ENCODE measurements at places on chromosomes 13 and 19.

GRCh38 chr19:51926426-51926783 lies 867 bp upstream of the ZNF613 start:
- DNase-seq: no peak

- no peak for DNase-seq
These were observed 44.7 kb upstream of the TFDP1 start for GRCh38 chr13:113539822-113540221.

DNA sequence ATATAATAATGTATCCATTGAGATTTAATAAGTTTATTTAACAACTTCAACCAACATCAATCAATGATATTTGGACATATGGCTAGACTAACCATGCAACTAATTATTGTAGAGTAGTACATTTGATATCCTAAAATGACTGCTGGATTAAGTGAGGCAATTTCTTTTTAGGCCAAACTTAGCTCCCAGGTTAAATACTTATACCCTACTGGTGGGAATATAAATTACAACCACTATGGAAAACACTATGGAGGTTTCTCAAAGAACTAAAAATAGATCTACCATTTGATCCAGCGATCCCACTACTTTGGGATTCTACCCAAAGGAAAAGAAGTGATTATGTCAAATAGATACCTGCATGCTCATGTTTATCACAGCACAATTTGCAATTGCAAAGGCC lies 345.8 kb downstream of the RBM26 start:
- no peak for DNase-seq

- DNase-seq: no peak
These were observed 58.9 kb downstream of the UBL3 start for GRCh38 chr13:29791508-29791907.

GRCh38 chr13:84481958-84482357 lies 599.7 kb upstream of the SLITRK1 start:
- no peak for DNase-seq

GRCh38 chr13:45149964-45150363 lies 29.7 kb downstream of the GTF2F2 start:
- no peak for DNase-seq

DNA sequence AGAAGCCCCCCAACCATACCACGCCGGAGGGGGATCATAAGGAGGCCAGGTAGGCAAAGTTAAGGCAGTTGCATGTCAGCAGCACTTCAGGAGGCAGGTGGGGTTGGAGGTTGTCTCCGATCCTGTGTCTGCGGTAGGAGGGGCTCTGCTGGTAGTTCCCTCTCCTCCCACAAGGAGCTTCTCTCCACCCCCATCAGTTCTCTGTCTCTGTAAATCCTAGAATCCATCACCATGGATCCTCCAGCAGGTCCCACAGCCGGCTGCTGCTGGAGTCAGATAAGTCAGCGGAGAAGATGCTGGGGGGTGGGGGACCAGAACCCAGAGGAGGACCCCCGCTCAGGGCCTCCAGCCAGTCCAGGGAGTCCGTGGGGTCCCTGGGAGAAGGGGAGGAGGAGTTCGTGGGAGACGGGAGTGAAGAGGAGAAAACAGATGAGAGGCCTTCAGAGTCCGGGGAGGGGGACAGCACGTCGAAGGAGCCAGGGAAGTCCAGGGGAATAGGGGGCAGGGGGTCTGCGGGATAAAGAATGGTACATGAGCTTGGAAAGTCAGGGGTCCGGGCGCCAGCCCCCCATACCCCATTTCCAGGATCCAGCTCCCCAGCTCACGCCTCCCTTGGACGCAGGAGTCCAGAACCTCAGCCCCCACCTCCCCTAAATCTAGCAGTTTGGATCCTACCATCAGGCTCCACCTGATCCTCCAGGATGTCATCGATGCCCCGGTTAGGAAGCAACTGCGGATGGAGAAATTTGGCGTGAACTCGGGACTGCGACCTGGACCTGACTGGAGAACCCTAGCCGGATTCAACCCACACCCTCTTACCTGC lies 6.3 kb downstream of the MAMSTR start:
- DNase-seq: no peak

DNA sequence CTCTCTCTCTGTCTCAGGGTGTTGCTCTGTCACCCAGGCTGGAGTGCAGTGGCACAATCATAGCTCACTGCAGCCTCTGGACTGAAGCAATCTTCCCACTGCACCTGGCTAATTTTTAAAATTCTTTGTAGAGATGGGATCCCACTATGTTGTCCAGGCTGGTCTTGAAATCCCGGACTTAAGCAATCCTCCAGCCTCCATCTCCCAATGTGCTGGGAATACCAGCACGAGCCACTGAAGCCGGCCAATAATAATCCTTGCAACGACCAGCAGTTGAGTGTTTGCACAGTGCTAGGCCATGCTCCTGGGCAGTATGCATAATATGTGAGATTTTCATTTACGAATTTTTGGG lies 640 bp upstream of the EPOR start:
- no peak for DNase-seq

DNA sequence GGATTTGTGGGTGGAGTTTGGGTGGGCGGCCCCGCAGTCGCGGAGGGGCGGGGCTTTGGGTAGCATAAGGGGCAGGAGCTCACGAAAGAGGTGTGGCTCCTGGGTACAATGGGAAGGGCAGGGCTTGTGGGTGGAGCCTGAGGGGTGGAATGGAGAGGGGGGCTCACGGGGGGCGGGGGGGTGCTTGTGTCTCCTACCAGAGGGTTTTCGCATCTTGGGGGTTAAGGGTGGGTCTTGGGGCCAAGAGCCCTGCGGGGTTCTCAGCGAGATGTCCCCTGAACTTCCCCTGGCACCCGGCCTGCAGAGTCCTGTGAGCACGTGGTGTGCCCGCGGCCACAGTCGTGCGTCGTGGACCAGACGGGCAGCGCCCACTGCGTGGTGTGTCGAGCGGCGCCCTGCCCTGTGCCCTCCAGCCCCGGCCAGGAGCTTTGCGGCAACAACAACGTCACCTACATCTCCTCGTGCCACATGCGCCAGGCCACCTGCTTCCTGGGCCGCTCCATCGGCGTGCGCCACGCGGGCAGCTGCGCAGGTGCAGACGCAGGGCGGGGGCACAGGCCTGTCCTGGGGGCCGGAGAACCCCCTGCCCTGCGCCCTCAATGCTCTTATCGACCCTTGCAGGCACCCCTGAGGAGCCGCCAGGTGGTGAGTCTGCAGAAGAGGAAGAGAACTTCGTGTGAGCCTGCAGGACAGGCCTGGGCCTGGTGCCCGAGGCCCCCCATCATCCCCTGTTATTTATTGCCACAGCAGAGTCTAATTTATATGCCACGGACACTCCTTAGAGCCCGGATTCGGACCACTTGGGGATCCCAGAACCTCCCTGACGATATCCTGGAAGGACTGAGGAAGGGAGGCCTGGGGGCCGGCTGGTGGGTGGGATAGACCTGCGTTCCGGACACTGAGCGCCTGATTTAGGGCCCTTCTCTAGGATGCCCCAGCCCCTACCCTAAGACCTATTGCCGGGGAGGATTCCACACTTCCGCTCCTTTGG lies 5.1 kb downstream of the FSTL3 start:
- peak; percentile 88 for DNase-seq

DNA sequence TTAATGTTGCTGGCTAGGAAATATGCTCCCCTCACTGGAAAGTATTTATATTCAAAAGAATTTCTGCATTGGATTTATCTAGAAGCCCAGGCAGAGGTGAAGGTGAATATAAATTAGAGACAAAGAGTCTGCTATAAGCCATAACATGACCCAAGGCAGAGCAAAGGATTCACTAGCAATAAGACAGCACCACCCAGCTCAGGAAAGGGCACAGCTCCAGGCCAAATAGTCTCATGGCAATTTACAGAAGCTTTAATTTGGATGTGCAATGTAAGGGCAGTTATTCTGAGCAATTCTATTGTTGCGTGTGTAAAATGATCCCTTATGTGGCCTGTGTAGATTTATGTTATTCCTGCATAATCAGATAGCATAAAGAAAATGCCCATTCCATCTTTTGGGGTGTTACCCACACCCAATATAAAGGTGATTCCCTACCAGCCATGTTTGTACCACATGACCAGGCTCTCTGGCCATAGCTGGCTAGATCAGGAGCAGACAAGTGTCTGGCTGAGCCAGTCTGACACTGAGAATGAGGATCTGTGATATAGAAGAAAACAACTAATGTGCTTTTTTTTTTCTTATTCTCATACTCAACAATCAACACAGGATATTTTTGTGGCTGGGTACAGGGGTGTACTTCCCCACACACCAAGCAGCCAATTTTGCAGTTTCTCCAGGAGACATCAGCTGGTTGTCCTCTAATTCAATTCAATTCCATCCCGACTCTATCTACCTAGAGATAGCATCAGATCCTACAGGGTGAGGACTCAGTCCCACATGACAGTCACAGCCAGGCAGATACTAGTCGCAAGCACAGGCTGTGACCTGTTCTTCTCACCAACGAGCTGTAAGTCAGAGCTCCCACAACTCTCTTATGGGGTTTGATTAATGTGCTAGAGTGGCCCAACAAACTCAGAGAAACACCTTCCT lies 181.4 kb downstream of the KCTD15 start:
- no peak for DNase-seq

DNA sequence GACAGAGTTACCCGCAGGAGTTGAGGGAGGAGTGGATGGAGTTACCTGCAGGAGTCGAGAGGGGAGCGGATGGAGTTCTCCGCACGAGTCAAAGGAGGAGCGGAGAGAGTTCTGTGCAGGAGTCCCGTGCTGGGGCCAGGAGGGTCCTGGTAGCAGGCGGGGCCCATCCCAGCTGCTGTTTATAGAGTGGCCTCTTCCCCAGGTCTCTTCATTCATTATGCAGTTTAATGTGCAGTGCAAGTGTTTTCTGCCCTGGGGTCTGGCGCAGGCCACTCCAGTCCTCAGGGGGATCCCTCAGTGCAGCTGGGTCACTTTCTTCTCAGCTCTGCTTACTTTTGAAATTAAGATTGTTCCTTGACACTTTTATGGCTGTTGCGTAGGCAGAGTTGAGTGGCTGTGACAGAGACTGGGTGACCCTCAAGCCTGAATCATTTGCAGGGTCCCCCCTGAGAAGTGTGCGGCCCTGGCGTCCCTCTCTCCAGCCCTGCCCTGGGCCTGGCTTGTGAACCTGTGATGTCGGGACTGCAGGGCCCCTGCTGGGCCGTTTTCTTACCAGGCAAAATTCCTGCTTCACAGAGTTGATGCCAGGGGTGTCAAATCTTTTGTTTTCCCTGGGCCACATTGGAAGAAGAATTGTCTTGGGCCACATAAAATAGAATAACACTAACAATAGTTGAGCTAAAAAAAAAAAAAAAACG lies 17.9 kb downstream of the TFDP1 start:
- DNase-seq: no peak

DNA sequence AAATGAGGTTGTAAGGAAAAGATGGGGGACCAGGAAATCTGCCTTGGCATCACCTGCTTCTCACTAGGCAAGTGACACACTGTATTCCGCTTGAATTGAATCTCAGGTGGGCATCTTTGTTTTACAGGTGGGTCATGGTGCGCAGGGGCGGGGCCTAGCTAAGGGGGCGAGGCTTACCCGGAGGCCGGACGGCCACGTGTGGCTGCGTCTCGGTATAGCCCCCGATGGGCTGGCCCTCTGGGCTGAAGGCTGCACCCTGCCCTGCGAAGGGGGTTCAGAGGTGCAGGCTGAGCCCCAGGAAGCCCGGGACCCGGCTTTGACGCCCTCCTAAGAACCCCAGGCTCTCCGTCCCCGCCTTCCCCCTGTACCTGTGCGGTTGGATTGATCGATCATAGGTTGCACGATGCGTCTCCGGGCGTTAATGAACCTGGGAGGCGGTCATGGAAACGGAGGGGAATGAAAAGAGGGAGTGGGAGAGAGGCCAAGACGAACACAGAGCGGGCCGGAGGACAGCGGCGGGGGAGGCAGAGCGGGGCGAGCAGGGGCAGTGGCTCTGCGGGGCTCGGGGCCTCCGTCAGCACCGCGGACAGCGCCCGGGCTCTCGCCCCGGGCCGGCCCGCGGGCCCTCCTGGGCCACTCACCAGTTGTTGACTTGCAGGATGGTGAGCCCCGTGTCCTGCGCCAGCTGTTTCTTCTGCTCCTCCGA lies 12.5 kb downstream of the MEIS3 start:
- DNase-seq: peak; percentile 30
